ENCODE measurements at places on chromosomes 13 and 19.

- DNase-seq = no peak
Observed at GRCh38 chr13:60326273-60326672, 70.7 kb upstream of the TDRD3 start.

GRCh38 chr19:54481326-54481930 lies 8.3 kb upstream of the CDC42EP5 start:
- peak; percentile 87 for DNase-seq

- DNase-seq = no peak
Observed at GRCh38 chr13:79812070-79812850, 331.3 kb downstream of the NDFIP2 start.

GRCh38 chr19:48991011-48991609 lies 2.0 kb downstream of the GYS1 start:
- DNase-seq = no peak

DNA sequence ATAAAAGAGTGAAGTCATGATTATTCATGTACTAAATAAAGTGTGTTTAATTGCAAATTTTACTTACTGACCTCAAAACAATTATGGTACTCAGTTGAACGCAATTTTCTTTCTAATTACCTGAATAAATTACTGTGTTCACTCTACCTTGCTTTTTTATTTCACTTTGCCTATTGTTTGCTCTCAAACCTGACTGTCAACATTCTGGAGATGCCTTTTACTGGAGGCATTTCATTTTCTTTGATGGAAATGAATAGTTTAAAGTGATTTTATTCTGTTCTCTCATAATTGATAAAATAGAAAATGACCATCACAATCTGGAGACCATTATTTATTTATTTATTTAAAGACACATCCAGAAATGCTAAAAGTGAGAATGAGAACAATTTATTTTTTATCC lies 811.5 kb upstream of the ATXN8OS start:
- DNase-seq = no peak

DNA sequence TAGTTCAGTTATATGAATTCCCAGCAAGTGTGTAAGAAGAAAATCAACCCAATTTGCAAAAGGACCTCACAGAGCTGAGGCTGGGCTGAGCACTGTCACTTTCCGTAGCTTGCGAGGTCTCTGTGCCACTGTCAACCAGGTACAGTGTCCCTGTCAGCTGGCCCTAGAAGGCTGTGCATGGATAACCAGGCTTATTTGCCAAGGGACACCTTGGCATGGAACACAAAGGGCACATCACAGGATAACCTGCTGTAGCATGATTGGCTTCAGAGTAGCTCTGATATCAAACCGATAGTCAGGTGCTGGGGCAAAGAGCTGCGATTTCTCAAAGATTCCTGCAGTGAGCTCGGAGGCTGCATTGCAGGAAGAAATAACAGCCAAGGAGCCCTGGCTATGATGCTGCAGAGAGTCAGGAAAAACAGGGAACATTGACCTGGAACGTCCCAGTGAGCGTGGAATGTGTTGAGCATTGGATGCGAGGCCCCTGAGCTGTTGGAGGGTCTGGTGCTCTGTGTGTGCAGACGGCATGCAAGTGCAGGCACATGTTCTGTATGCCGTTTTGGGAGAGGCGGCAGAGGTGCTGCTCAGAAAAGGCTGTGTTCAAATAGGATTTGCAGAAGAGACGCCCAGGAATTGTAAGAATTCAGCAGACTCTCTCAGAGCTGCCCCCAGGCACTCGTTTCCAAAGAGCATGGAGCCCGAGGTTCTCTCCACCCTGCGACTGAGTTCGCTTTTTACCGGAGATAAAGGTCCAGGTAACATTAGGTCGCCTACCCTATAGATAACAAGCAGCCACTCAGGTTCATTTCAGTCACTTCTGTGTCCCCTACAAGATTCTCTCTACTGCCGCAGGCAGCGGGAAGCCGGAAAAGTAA lies 213.5 kb upstream of the IRS2 start:
- no peak for DNase-seq

DNA sequence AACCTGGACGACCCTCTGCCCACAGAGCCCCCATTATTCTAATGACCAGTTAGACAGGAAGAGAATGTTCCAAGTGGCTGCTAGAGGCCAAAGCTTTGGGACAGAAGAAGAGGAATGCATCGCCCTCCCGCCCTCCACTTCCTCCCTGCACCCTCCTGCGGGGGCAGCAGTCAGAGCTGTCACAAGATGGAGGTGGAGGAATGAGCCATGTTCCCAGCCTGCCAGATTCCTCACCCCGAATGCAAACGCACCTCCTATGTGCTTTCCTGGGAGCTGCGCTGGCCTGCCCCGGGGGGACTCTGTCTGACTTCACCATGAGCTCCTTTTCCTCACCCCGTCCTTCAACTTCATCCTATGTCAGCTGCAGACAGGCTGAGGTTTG lies 1.7 kb downstream of the YJEFN3 start:
- no peak for DNase-seq

DNA sequence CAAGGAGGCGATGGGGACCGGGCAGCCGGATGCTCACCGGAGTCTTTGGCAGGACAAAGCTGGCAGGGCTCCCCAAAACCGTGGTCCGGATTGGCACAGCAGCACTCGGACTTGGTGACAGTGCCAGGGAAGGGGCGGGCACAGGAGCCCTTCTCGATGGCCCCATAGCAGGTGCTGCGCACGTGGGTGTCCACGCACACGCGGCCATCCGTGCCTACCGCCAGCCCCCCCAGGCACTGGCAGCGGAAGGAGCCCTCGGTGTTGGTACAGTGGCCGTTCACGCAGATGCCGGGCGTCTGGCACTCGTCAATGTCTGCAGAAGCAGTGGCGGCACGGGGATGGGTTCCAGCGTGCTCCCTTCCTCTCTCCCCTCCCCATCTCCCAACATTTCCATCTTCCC lies 17.9 kb downstream of the FBN3 start:
- no peak for DNase-seq

DNA sequence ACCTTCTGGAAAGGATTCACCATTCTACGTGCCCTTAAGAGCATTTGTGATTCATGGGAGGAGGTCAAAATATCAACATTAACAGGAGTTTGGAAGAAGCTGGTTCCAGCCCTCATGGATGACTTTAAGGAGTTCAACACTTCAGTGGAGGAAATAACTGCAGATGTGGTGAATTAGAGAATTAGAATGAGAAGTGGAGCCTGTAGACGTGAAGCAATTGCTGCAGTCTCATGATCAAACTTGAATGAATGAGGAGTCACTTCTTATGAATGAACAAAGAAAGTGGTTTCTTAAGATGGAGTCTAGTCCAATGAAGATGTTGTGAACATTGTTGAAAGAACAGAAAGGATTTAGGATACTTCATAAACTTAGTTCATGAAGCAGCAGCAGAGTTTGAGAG lies 129.1 kb downstream of the TNFRSF19 start:
- no peak for DNase-seq

DNA sequence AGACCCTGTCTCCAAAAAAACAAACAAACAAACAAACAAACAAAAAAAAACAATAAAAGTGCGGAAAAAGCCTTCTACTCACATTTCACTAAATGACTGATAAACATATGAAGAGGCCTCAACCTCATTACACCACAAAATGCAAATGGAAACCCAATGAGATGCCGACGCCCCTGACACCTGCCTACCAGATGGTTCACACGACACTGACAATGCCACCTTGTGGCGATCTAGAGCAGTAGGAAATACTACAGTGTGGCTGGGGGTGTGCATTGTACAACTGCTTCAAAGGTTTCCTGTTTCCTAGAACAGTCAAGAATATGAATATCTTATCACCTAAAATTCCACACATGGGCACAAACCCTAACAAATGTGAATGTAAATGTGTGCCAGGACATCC lies 14.0 kb downstream of the SCGB2B2 start:
- no peak for DNase-seq

DNA sequence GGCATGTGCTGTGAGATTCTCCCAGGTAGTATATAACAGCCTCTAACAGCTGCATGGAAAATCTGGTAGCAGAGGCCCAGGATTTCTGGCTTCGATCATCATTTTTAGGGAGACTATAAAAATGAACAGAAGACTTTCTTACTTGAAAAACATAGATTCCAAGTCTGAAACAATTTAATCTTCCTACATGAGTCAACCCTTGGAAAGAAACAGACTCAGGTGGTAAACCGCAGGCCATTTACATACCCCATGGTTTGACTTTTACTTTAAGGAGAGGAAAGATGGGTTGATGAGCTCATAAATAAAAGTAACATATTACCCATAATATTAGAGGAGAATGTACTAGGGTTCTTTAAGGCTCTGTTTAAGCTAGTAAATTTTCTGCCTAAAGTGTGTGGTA lies 121.6 kb downstream of the CYSLTR2 start:
- no peak for DNase-seq

- DNase-seq = no peak
Observed at GRCh38 chr13:47418206-47418920, 521.5 kb upstream of the HTR2A start.

- no peak for DNase-seq
Observed at GRCh38 chr19:44812142-44812718, 3.3 kb downstream of the BCAM start.

DNA sequence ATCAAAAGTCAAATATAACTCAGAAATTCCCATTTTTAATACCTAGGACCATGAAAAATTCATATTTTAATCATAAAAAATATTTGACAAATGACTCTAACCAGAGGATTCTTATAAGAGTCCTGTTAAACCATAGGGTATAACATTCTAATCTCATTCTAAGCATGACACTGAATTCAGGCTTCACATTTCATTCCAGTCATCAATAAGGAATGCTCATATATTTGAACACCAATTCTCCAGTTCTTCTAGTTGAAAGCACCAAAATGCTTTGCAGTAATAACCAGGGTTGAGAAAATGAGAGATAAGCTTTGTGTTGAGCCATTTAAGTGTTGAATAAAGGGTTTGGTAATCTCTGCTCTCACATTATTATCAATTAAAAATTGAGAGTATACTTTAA lies 147.5 kb downstream of the VWA8 start:
- DNase-seq = no peak

DNA sequence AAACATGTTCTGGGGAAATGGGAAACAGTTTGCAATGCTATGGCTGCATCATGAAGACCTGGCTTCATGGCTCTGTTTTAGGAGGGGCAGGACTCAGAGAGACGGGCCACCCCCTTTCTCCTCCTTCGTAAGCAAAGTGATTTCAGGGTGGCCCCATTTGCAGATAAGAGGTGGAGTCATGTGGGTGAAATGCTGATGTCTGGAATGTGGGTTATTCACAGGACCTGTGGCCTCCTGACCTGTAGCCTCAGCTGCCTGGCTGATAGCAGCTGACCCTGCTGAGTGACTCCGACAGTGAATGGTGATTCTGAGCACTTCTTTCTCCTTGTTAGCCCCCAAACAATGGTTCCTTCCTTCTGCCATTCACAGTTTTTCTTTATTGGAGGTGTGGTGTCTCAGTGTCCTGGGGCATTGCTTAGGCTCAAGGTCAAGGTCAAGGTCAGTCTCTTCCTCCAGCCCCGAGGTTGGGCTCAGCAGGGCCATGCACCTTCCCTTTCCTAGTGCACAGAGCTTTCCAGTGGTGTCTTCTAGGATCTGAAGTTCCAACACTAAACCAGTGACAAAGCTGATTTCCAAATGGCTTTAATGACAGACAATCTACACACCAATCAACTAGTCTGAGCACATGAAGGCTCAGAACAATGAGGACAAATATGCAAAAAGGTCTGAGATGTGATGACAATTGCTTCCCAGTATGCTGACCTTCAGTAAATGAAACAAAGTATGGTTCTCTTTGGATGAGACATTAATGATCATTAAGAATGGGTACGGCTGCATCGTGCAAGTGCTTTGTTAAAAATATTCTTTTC lies 49.6 kb upstream of the ANKRD10 start:
- DNase-seq = no peak

- DNase-seq = no peak
Observed at GRCh38 chr13:113305208-113305607, 8.2 kb downstream of the LAMP1 start.

DNA sequence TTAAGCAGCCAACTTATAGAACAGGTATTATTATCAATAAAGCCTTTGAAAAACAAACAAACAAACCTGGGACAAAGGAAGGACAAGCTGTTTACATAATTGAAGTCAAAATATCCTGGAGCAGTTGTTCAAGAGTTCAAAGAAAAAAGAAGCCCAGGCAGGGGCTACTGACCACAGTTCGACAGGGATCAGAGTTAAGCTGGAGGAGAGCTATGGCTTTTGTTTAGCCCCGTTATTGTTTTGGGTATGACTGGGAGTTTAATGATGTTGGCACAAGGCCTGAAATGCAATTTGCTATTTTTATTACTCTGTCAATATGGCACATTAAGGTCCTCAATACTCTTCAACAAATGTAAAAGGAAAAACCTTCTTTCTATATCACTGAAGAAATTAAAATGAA lies 624.4 kb upstream of the KLHL1 start:
- DNase-seq = no peak

DNA sequence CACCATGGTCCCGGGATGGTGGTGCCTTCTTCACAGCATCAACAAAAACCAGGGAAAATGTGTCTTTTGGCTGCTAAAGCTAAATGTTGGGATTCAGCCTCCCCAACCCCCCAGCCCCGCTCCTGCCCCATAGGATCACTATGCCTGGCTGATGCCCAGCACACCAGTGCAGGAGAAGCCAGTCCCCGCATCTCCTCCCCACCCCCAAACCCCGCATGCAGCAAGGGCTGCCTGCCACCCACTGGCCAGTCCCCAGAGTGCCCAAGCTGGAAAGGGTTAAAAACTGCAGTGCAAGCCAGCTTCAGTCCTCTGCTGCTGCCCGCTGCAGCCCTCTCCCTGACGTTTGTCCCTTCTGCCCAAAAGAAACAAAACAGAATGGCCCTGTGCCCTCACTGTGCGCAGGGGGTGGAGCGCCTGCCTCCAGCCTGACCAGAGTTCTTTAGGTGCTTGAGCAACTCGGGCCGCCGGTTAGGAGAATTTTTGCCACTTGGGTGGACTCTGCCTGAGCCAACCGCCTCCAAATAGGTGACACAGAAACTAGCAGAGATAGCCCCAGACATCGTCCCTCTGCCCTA lies 3.7 kb downstream of the CALM3 start:
- no peak for DNase-seq

GRCh38 chr13:46665633-46666482 lies 112.9 kb downstream of the LRCH1 start:
- DNase-seq = no peak

- DNase-seq = peak; percentile 5
Observed at GRCh38 chr19:35206855-35207254, 21.7 kb downstream of the FAM187B start.

DNA sequence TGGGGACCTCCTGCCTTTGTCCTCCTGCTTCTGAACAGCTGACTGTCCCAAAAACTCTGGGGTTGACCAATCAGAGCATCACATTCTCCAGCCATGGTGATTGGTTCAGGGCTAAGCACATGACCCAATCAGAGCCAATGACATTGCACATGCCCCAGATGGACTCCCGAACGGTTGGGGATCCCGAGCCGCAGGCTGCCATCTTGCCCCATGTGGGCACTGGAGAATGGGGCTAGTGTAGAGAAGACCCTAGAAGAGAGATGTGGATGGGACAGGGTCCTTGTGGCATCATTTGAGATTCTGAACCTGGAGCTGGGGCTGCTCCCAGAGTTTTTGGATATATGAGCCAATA lies 31.3 kb upstream of the PEPD start:
- DNase-seq = no peak

Measured in ecto neural progenitor cell (in vitro differentiated cells).